Amniotic epithelial cell (primary cell): ENCODE measurements at places on chromosomes 4 and X.
A peak's percentile ranks its signal among the peaks of the same experiment; 100 is the strongest.

GRCh38 chrX:104392350-104392749 lies 137.6 kb upstream of the ESX1 start:
- no peak for DNase-seq

GRCh38 chrX:85243155-85243554 lies 424 bp downstream of the SATL1 start:
- peak; percentile 1 for DNase-seq

DNA sequence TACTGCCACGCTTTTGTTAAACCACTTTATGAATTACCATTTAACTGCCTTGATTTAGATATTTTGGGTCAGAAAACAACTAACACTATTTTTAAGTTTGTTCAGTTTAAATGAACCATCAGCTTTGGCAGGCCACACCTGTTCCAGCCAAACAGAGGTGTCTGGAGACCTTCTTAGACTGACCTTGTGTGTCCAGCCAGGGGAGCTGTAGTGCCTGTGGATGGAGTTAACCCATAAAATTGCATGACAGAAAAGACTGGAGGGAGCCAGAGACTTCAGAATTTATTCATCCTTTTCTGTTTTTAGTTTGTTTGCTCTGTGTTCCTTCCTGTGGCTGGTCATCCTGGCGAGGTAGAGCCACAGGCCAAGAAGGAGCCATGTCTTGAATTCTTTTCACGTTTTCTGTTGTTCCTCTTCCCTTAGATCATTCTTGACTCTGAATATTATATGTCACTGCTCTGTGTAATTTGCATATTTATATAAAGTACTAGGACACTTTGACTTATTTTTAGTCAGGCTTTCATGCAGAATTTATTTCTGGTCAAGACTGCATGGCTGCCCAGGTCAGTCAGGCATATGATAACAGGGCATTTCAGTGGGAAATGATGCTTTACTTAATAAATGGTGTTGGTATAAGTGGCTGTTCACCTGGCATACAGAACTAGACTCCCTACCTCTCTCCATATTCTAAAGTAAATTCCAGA lies 26.7 kb downstream of the HERC3 start:
- no peak for DNase-seq

DNA sequence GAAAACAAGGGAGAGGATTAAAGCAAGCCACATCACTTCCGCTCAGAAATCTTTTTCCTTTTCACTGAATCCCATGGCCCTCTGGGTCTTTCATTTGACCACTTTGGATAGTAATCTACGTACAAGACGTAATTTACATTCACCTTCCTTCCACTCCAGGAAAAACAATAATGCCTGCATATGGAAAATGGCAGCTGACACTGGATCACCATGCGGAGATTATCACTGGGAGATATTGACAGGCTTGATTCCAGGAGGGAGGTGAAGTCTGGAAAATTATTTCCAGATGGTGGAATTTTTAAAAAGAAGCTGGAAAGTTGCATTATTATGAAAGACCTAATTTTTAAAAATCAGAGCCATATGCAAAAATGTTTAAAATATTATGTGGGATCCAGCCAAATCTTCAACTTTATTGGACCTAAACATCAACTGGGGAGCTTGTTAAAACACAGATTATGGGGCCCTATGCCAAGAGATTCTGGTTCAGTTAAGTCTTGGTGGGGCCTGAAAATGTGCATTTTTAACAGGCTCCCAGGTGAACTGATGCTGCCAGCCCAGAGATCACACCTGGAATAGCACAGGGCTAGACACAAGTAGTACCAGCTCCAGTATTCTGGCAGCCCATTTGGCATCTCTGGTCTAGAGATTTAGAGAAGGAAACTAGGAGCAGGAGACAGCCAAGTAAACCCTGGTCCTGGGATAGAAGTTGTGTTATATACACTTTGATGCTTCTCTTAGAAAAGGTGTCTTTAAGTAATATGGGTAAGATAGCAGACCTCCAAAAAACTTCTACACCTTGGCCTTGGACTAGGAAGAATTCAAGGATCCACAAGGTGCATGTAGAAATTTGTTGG lies 290.3 kb upstream of the LDB2 start:
- no peak for DNase-seq

DNA sequence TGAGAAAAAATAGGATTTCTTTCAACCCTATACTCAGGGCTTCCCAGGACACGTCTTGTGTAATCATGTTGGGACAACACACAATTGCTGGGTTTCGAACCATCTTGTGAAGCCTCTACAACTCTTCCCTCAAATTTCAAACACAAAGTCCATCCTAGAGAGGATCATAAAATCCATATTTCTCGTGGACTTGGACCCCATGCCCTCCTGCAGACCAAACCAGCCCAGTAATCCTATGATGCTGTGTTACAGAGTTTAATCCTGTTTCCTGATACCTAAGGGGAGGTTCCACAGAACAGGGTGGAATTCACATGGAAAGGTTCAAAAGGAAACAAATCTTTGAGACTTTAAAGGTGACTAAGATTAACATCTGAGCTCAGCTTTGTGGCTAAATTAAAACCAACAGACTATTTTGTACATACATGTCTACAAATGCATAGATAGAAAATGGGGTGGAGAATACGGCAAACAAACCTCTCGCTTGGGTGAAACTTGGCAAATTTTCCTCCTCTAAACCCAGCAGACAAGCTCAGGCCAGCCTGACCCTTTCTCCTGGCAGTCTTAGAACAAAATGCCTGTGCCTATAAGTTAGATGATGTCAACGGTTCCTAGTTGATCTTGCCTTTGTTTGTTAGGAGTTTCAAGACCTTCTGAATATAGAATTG lies 38.1 kb downstream of the EGFL6 start:
- DNase-seq, result no peak

DNA sequence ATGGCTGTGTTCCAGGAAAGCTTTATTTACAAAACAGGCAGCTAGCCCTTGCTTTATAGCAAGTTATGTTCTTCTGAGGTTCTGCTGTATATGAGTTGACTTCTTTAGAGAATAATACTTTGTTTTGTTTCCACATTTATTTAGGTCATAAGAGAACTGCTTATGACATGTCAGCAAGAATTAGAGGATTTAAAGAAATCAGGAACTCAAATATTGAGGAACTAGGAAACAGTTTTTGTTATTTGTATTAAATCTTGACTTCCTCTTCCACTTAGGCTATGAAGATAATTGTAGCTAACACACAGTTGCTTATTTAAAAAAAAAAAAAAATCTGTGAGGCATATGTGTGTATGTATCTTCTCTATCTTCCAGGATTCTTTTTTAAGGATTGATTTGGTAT lies 14.3 kb downstream of the ZRSR2 start:
- no peak for DNase-seq

- peak; percentile 28 for DNase-seq
These were observed 442 bp downstream of the NDUFB11 start for GRCh38 chrX:47143894-47144625.

GRCh38 chr4:127141856-127142255 lies 490.9 kb upstream of the INTU start:
- peak; percentile 66 for DNase-seq

- DNase-seq, result peak; percentile 80
These were observed 5.2 kb downstream of the TFE3 start for GRCh38 chrX:49037883-49038475.

DNA sequence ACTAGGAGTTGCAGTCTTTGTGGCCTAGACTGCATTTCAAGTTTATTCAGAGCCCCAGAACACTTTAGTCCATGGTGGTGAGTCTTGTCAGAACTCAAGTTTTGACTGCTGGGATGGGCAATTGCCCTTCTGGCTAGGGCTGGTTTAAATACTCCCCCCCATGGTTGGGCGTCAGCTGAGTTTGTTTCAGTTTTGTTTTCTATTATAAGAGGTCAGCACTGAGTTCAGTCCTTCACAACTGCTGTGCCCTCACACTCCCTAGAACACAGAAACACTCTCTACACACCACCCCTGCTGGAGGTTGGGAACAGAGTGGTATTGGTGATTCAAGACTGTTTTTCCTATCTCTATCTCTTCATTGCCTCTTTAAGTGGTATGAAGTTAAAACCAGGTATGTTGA lies 217.0 kb downstream of the GUCY2F start:
- no peak for DNase-seq

DNA sequence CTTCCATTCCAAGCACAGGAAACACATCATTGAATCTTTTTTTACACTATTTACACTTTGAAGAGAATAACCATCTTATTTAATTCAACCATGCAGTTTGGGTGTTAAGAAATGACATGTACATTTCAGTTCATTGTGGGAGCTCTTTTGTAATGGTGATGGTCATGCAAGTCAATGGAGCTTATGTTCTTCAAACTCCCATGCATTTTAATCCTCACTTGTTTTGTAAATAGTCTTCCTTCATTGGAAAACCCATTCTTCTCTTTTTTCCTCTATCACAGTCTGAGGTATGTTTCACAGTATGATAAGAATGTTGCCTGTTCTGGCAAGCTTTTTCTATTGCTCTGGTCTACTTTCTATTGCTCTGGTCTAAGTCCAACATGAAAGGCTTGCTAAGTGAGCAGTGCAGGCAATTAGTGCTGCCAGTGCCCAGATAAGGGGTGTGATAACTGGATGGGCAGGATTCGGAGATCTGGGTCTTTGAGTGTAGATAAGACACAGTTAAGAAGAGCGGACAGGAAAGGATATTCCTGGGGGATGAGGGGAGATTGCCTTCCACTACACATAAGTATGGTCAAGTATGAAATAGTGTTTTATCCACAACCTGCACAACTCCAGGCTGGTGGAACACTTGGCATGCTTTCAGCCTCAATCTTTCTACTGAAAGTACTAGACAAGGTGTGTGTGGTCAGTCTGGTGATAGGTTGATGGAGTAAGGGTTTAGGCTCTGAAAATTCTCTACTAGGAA lies 17.1 kb downstream of the AFP start:
- no peak for DNase-seq

- DNase-seq, result no peak
These were observed 83.6 kb downstream of the TSPAN5 start for GRCh38 chr4:98574816-98575215.

- DNase-seq, result peak; percentile 78
These were observed 32.9 kb downstream of the CXCL1 start for GRCh38 chr4:73902038-73902637.
